NCI-H187 (cell line): ENCODE measurements at places on chromosomes 6 and 20.

- no peak for DNase-seq
Observed at GRCh38 chr6:87291883-87292282, 30.5 kb upstream of the SMIM8 start.

GRCh38 chr20:63100174-63100925 lies 93.6 kb upstream of the BHLHE23 start:
- DNase-seq = no peak

DNA sequence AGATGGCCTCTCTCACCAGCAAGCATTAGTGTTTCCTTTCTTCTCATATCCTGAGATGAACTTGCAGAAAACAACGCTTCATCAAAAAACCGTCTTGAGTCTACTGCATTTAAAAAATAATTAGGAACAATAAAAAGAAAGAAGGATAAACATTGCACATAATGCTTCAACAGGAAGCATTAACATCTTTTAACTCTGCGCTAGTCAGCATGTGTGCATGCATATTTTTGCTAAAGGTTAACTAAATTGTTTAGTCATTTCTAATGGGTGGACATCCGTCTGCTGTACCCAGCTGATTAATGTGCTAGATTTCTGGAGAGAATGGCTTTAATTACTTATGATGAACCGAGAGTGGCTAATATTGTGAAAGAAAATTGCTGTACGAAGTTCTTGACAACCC lies 349.3 kb downstream of the SOX4 start:
- no peak for DNase-seq

- DNase-seq = no peak
Observed at GRCh38 chr20:47146686-47147085, 209.8 kb downstream of the ZMYND8 start.

DNA sequence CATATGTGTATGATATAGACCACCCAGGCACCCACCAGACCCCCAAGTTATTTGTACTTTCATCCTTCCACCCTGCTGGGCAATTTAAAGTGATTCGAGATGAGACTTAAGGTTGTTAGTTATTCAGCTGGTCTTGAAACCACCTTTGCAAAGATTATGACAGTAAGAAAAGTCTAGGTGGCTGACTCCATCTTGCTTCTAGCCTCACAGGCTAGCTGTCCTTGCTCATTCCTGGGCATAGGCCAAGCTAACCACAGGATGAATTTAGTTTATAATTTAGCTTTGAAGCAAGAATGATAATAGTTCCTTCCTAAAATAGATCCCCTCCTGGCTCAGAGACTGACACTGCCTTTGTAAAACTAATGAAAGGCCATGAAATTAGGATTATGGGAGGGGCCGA lies 71.9 kb upstream of the IYD start:
- no peak for DNase-seq

GRCh38 chr20:37298190-37298939 lies 8.9 kb downstream of the MANBAL start:
- no peak for DNase-seq

GRCh38 chr20:59939879-59940128 lies 301 bp downstream of the PPP1R3D start:
- DNase-seq = no peak

- no peak for DNase-seq
Observed at GRCh38 chr6:79467716-79468115, 69.5 kb downstream of the LCA5 start.

- DNase-seq = no peak
Observed at GRCh38 chr6:108051481-108051880, 23.1 kb downstream of the OSTM1 start.

GRCh38 chr6:135260612-135261011 lies 79.5 kb downstream of the MYB start:
- no peak for DNase-seq

DNA sequence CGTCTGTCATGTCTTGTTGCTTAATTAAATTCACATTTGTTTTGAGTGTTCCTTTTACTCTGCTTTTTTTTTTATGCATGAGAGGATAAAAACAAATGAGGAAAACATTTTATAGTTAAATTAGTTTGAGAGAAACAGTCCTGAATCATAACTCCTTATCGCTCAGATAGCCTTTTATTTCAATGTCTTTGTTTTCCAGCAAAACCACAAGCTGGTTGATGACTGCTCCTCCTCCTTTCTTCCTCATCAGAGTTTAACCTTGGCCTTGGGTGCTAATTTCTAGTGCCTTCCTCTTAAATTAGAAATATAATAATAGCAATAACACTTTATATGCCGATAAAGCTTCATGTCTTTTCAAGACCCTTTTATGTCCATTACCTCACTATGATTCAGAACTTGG lies 3.1 kb downstream of the NOX3 start:
- DNase-seq = no peak

- DNase-seq = no peak
Observed at GRCh38 chr6:168371981-168372711, 52.6 kb upstream of the DACT2 start.

DNA sequence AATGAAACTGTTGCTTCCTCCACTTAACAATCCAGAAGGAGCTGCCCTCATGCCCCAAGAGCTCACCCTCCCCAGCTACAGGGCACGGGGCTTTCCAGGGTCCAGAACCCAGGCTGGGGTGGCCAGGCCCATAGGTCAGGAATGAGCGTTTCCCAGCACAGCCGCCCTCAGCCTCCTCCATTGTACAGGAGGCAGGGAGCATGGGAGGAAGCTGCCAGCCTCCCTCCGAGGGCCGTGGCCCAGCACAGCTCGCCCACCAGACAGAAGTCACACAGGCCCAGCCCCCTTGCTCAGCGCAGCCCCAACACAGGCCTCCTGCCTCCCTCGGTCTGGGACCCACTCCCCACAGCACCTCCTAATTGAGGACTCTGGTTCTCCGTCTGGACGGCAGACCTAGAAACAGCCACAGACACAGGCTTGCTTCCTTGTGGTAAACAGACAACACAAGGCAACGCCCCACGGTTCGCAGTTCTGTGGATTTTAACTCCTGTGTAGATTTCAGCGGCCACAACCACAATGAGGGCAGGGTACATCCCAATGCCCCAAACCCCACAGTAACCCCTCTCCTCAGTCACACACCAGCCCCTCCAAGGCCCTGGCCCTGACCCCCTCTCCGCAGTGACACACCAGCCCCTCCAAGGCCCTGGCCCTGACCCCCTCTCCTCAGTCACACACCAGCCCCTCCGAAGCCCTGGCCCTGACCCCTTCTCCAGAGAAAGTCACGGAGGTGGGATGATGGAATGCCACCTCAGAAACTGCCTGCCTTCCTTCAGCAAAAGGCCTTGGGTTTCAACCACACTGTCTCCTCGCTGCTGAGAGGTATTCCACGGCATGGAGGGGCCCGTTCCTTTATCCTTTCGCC lies 173.5 kb downstream of the DLL1 start:
- DNase-seq = no peak

DNA sequence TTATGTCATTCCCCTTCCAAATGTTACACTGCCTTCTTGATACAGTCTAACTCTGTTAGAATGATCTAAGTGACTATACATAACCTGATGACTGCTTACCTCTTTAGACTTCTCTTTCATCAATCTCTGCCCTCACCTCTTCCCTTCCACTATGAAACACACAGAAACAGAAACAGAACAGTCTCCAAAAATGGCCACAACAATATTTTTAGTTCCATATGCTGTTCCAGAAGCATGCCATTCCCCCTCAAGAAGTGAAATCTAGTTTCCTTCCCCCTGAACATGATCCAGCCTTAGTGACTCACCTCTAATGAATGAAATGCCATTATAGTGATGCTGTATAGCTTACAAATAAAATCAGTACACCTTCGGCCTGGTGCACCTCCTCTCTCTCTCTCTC lies 229.3 kb upstream of the TENT5A start:
- no peak for DNase-seq

GRCh38 chr6:108187519-108187918 lies 21.7 kb downstream of the NR2E1 start:
- no peak for DNase-seq

DNA sequence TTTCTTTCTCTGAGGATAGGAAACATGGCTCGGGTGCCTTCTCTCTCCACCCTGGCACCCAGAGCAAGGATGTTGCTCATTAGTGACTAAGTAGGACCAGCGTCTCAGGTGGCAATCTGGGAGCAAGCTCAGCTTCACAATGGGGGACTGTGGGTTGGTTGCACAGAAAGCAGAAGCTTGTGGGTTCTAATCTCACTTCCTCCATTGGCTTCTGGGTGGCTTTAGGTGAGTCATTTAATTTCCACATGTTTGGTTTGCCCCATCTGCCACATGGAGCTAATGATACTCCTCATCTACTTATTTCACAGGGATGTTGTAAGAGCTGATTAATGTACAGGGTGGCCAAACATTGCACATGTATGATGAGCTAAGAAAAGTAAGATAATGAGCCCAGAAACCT lies 54.8 kb upstream of the AKIRIN2 start:
- DNase-seq = no peak

DNA sequence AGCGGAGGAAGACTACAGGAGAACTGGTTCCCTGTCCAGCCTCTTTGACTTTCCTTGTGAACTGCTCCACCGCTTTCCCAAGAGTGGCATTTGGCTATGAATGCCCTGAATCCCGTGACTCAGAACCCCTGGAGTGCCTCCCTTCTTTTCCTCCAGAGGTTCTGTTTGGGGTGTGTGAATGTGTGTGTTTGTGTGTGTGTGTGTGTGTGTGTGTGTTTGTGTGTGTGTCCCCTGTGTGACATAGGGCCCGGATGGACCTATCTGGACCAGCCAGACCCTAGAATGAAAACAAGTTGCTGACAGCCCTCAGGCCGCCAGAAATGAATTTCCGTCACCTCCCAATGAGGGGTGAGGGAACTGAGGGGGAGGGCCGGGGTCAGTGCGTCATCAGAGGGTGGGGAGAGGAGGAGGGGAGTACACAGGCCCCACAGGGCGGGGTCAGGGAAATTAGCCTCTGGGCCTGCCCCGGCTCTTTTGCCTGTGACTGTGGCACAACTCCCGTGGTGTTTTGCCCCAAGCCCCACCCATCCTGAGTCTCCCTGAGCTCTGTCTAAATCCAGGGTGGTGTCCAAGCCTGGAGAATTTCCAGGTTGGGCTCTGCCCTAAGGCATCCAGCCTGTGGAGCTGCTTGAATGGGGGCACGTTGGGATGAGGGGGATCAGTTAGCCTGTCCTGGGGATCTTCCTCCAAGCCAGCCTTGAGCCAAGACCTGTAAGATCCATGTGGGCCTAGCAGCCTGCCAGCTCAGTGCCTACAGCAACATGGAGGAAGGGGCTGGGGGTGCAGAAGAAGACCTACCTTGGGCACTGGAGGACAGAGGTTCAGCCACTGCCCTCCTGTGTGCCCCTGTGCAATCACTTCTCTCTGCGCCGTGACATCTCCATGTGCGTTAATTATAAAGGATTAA lies 15.2 kb upstream of the MRPS18A start:
- DNase-seq = no peak

- no peak for DNase-seq
Observed at GRCh38 chr20:6120491-6120988, 2.3 kb downstream of the FERMT1 start.

DNA sequence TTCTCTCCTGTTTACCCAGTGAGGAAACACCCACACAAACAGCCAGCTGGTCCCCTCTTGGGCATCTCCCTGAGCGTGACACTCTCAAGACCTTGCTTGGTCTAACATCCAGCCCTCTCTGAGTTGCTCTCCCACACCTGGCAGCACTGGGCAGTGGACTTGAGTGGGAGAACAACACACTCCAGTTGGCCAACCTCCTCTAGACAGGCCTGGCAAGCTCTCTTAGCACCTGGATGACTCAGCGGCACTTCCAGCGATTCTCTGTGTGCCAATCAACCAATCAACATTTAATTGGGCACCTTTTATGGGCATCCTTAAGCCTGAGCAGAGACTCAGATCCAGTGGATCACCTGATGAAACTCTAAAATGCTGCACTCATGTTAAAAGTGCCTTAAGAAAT lies 76.6 kb upstream of the QKI start:
- no peak for DNase-seq

GRCh38 chr20:48295445-48295903 lies 510.2 kb upstream of the SULF2 start:
- DNase-seq = no peak

DNA sequence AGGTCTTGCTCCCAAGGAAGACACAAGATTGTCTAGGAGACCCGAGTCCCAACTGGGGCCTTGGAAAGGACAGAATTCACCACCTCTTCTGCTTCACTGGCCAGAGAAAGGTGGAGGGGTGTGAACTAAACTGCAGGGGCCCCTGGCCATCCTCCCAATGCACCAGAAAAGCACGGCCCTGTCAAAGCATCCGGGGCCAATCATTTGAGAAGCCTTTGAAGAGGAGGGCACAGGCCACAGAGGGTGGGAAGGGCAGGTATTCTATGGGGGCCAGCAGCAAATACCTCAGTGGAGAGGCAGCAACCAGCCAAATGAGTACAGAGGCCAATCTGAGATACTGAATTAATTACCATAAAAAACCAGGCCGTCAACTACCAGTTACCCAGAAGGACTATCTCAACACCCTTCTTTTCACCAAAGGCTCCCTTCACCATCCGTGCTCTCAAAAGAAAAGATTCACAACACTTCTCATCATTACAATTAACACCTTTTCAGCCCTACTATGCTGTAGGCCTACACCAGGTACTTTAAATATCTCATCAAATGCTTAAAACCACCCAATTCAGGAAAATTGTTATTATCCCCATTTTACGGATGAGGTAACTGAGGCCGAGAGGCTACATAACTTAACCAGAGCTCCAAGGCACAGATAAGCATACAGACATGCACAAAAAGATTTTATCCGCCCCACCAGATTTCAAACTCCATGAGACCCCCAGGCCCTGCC lies 50.7 kb downstream of the TRERF1 start:
- no peak for DNase-seq

GRCh38 chr6:31038559-31038958 lies 28.3 kb downstream of the MUC22 start:
- DNase-seq = no peak

DNA sequence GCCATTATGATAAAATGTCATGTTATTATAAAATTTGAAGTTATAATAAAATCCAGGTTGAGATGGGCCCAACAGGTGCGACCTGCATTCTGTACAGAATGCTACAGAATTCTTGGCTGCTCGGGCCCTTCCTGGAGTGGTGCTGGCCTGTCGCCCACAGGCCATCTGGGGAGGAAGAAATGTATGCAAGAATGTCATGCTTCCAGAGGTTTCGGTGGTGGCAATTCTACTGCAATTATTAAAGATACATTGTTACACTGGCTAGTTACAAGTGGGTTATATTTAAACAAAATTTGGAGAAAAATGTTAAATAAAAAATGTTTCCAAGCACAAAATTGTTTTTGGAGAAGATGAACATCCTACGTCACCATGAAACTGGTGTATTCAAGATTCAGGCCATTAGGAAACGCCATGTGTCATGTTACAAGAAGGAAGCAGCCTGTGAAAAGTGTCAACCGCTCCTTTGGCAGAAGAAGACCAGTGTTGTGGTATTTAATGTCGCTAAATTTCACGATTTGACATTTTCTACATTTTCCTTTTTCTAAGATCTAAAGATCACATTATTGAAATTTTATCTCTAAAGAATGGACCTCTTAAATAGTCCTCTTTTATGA lies 7.1 kb downstream of the RAMACL start:
- DNase-seq = no peak

GRCh38 chr6:24910961-24911725 lies 24.6 kb downstream of the RIPOR2 start:
- peak; percentile 73 for DNase-seq
